Glomerular endothelial cell (primary cell): ENCODE measurements at places on chromosomes 5 and 9. TPM values are rescaled to one million over a fixed set of nuclear protein-coding genes. Genes with fewer than 3 reads are reported as not detected.

C9 gene
- total RNA-seq: 0.12 and 0.44 TPM in 2 replicates

PRSS3 gene
- 26.7 and 26.8 TPM in 2 replicates for total RNA-seq

TAF11L10 gene
- total RNA-seq: not detected in 2 replicates

LCN6 gene
- not detected in 2 replicates for total RNA-seq

IL5 gene
- total RNA-seq: not detected in 2 replicates

PCDHGA11 gene
- 12.3 and 17.5 TPM in 2 replicates for total RNA-seq

PDCD1LG2 gene
- 20.4 and 27.0 TPM in 2 replicates for total RNA-seq

FRMD3 gene
- total RNA-seq: 6.1 TPM in 2 replicates

OR1N1 gene
- total RNA-seq: not detected in 2 replicates

ZBED3 gene
- total RNA-seq: 7.1 and 12.0 TPM in 2 replicates

ISOC1 gene
- 14.3 and 19.1 TPM in 2 replicates for total RNA-seq

PCDHGB6 gene
- 1.8 and 6.2 TPM in 2 replicates for total RNA-seq

SPATA31D4 gene
- total RNA-seq: not detected in 2 replicates

SPATA31E1 gene
- not detected in 2 replicates for total RNA-seq

PDE6A gene
- total RNA-seq: not detected in 2 replicates

CCL28 gene
- total RNA-seq: 0.53 and 0.87 TPM in 2 replicates

FLT4 gene
- total RNA-seq: 97.3 and 203 TPM in 2 replicates

TMEM232 gene
- total RNA-seq: 0.41 TPM in 1 of 2 replicates, not detected in the other

GARIN3 gene
- not detected in 2 replicates for total RNA-seq

LECT2 gene
- total RNA-seq: not detected in 2 replicates

QRFP gene
- total RNA-seq: not detected in 2 replicates

NFIB gene
- 85.8 and 119 TPM in 2 replicates for total RNA-seq

F2RL2 gene
- 13.3 and 30.9 TPM in 2 replicates for total RNA-seq

CNTFR gene
- not detected in 2 replicates for total RNA-seq

SLC25A48 gene
- total RNA-seq: not detected in 2 replicates

SH2D3C gene
- total RNA-seq: 94.0 and 160 TPM in 2 replicates

C9orf50 gene
- not detected in 2 replicates for total RNA-seq

CCIN gene
- 0.19 and 0.29 TPM in 2 replicates for total RNA-seq

IFNK gene
- total RNA-seq: not detected in 2 replicates

NFIL3 gene
- 8.6 and 10.8 TPM in 2 replicates for total RNA-seq

COL5A1 gene
- total RNA-seq: 185 and 366 TPM in 2 replicates

EIF4EBP3 gene
- total RNA-seq: 1.3 and 3.0 TPM in 2 replicates

CKMT2 gene
- 0.34 TPM in 1 of 2 replicates, not detected in the other for total RNA-seq

CORO2A gene
- total RNA-seq: 0.29 and 0.64 TPM in 2 replicates
